Tibial nerve (tissue), 4 donors: ENCODE measurements at places on chromosomes 16 and 17.

- DNase-seq = no peak
These were observed 3.3 kb downstream of the ZNF652 start for GRCh38 chr17:49358641-49359247.

- no peak for DNase-seq
These were observed 84.6 kb downstream of the GSG1L start for GRCh38 chr16:27978876-27979275.

DNA sequence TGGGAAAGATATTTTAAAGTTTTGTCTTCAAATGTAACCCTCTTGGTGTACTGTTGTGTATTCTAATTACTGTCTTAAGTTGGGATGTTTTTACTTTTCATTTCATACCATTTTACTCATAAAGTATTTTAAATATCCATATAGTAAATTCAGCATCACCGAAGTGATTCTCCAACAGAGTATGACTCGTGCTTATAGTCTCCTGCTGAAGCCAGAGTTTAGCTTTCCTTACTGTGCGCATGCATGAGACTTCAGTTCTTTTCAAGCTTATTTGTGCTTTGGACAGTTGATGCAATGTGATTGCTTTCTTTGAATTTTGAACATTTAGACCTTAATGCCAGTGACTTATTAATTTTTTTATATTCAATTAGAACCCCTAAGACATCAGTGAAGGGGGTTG, 7.4 kb upstream of the VPS35L start:
- DNase-seq = no peak

- DNase-seq = peak; percentile 56
These were observed 9.1 kb upstream of the TMEM100 start for GRCh38 chr17:55731586-55732250.

DNA sequence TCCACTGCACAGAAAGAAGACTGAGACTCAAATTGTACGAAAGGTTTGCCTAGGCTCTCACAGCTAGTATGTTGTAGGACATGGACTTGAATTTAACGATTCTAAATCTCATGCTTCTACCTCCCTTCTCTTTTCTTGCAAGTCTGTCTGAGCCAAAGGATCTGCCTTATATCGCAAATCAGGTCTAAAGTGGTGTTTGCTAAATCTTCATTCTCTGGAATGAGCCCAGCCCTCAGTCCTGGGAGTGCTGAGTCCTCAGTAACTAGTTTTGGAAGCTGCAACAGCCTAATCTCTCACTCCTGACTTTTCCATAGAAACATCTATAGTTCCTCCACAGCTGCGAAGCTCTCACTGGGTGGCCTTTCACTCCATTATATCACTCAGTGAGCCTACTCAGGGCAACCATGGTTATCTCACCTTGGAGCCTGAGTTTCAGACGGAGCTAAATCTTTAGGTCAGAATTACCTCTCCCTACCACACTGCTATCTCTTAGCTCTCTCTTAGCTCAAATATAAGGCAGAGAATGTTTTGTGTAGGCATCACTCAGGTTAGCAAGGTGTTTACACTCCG, 575.5 kb upstream of the C16orf82 start:
- DNase-seq = no peak

DNA sequence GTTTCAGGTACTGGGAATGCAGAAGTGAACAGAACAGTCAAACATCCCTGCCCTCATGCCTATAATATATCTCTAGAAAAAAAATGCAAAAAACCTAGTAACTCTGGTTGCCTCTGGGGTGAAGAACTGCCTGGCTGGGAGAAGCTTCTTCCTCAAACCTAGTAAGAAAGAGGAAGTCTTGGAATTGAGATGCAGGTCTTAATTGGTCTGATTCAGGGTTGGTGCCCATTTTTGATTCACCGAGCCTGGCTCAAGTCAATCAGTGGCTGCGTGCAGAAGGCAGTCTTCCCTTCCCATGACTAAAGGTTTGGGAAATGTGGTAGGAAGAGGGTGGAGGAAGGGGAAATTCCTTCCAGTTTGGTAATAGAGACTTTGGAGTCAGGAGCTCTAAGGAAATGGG, 22.4 kb downstream of the CDRT15 start:
- DNase-seq = no peak

DNA sequence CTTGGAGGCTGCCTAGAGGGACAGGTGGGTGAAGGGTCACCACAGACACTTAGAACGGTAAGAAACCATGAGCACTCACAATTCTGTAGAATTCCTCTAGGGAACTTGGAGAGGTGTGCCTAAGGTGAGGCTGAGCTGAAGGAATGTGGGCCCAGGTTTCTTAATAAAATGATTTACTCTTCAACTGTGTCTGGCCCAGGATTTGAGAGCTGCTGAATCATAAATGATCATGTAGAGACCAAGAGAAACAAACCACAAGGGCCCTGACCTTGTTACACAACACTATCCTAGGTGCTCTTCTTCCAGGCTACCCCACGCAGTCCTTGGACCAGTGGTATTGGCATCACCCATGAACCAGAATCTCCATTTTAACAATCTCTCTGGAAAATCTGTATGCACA, 27.7 kb downstream of the ZNF18 start:
- no peak for DNase-seq

GRCh38 chr16:82668094-82668493, 41.3 kb downstream of the CDH13 start:
- no peak for DNase-seq

DNA sequence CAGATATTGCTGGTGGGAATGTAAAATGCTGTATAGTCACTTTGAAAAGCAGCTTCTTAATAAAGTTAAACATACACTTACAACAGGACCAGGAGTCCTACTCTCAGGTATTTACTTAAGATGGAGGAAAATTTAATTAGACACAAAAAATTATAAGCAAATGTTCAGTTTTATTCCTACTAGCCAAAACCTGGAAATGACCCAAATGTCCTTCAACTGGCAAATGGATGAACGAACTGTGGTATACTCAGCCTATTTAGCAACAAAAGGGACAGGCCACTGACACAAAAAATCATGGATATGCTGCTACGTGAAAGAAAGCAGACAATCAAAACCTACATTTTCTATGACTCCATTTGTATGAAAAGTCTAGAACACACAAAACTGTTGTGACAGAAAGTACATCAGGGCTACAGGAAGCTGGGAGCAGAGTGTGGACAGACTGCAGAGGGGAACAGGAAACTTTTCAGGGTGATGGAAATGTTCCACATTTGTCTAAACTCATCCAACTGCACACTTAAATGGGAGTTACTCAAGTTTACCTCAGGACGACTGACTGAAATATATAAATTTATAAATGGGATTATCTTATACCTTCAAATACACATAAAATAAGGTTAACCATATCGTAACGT, 49.3 kb upstream of the MNT start:
- DNase-seq = no peak

GRCh38 chr17:81002409-81003361, 11.0 kb downstream of the CHMP6 start:
- no peak for DNase-seq

DNA sequence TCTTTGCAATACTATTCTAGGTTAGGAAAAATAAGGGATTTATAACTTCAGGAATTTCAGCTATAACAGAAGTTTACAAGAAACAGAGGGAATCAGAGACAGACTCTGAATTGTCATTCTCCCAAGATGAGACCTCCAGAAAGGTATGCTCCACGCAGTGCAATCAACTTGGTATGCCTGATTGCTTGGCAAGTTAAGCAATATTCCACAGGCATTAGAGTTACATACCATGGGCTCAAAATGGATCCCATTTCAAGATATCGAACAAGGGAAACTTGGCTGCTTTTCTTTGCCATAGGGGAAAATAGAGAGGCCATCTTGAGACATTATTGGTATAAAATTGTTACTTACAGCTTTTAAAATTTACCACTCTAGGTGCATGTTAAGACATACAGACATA, 615.6 kb upstream of the SOX9 start:
- no peak for DNase-seq

GRCh38 chr16:76899767-76900166, 291.2 kb upstream of the MON1B start:
- no peak for DNase-seq

DNA sequence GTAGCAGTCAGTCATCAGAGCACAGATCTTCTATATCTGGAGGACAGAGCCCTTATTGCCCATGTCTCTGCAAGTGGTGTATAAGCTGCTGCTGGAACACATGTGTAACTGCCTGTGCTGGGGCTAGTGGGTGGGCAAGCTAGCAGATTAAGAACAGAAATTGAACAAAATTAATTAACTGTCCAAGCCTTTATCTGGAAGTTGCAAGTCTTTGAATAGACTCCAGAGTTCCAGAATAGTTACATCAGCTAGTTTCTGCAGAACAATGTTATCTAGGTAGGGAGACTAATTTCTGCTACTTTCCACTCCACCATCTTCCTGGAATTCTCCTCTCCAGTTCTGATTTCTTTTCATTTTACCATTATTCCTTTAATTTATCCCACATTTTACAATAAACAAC, 287.3 kb downstream of the ZFHX3 start:
- DNase-seq = no peak

DNA sequence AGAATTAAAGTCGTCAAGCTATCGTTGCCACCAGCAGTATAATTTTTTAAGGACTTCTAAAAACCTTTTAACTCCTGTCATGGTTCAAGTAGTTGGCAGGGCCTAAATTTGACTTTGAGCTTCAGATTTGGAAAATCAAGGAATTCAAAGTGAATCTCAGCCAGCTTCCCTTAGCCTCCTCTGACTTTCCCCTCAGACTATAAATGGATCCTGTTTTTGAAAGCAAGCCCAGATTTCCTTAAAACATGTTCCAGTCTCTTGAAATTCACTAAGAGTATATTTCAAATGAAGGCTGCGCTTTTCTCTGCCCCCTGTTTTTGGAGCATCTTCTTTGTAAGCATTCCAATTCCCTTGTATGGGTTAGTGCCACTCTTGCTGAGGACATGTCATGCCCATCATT, 101.8 kb upstream of the CDH8 start:
- no peak for DNase-seq

DNA sequence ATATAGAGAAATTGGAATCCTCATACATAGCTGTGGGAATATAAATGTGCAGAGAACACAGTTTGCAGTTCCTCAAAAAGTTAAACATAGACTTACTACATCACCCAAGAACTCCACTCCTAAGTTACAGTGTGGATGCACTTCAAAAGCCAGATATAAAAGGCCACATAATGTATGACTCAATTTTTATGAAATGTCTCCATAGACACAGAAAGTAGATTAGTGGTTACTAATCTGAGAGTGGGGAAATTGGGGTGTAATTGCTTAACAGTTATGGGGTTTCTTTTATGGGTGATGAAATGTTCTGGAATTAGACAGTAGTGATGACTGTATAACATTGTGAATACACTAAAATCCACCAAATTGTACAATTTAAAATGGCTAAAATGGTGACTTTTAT, 60.9 kb downstream of the CACNG1 start:
- no peak for DNase-seq

DNA sequence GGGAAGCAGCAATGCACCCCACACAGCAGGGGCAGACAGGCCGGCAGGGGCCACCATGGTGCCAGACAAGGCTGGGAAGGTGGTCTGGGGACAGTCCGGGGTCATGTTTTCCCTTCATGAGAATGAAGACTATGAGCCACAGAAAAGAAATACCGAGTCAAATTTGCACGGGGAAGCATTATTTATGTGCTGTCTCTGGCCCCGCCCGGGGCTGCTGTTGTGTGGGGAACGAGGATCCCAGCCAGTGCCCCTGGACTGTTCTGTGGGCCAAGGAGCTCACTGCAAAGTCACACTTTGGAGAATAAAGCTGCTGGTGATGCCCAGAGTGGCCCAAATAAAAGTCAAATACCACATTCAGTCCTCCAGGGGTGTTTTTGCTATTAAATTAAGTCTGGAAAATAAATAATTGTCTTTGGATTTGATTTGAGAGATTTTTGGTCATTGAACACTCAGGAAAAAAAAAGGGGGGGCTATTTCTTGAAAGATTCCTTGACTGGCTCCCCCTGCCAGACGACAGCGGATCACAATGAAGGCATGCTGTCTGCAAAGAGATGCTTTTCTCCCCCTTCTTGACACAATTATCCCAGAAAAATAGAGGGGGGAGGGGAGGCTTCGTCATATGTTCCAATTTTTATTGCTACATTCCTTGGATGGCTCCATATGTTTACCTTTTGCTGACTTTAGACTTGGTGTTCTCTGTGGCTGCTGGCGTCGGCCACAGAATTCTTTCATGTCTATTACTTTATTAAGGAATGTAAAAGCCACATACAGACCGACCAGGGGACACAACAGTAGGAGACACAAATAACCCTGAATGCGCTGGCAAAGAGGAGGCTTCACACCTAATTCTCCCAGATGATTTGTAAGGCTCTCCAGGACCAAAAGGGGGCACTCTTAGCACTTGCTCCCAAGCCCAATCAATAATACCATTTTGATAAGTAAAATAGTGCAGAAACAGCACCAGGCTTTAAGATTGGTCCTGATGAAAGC, 27.1 kb upstream of the ANKFN1 start:
- peak; percentile 46 for DNase-seq

DNA sequence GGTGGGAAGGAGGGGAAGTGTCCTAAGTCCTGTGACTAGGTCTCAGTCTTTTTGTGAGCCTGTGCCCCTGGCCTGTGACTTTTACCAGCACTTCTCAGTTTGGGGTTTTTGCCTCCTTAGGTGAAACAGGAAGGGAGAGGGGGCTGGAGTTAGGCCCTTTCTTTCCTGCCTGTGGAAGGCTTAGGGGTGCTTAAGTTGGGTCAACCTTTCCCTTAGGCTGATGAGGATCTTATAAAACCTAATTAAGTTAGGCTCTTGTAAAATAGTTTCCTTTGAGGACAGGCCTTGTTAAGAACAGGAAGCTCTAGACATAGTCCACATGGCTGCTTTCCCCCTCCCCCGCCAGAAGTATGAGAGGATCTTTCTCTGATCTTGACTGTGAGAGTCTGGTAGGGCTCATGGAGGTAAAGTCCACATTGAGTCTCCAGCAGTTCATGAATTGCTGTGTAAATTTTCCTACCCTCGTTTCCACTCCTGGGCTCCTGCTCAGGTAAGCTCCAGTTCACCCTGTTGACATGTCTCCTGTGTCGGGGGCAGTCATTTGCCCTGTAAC, 17.0 kb upstream of the DNASE1 start:
- DNase-seq = no peak

- no peak for DNase-seq
These were observed 16.7 kb upstream of the KCNJ12 start for GRCh38 chr17:21359483-21359840.

- DNase-seq = no peak
These were observed 2.5 kb downstream of the TTLL6 start for GRCh38 chr17:48814504-48814903.

GRCh38 chr16:58415003-58415402, 22.7 kb downstream of the GINS3 start:
- DNase-seq = no peak
